Activated T-cell treated with anti-CD3 and anti-CD28 coated beads, Interleukin-2, amount 50 U/mL, for 72 hours (primary cell): ENCODE measurements at places on chromosomes 16 and 17. TPM values are rescaled to one million over a fixed set of nuclear protein-coding genes. Genes with fewer than 3 reads are reported as not detected.

MAPT gene
- 0.86 TPM for total RNA-seq

KCNJ16 gene
- total RNA-seq: not detected

CTF1 gene
- total RNA-seq: 0.25 TPM

SLC47A2 gene
- not detected for total RNA-seq

IGF2BP1 gene
- total RNA-seq: 0.32 TPM

CLEC18A gene
- total RNA-seq: 2.2 TPM

BOLA2 gene
- total RNA-seq: 14.6 TPM

FKBP10 gene
- total RNA-seq: 3.2 TPM

PSMC5 gene
- 144 TPM for total RNA-seq

CSH2 gene
- total RNA-seq: not detected

ACOX1 gene
- 28.2 TPM for total RNA-seq

HSBP1 gene
- total RNA-seq: 35.7 TPM

SYNGR3 gene
- 50.9 TPM for total RNA-seq

FSCN2 gene
- total RNA-seq: 0.95 TPM

PERCC1 gene
- total RNA-seq: 0.81 TPM

ENGASE gene
- 53.0 TPM for total RNA-seq

NLRC3 gene
- 24.1 TPM for total RNA-seq
